NCI-H748 treated with DMSO at 0.1 percent for 48 hours (cell line): ENCODE measurements at places on chromosomes 12 and 14.

DNA sequence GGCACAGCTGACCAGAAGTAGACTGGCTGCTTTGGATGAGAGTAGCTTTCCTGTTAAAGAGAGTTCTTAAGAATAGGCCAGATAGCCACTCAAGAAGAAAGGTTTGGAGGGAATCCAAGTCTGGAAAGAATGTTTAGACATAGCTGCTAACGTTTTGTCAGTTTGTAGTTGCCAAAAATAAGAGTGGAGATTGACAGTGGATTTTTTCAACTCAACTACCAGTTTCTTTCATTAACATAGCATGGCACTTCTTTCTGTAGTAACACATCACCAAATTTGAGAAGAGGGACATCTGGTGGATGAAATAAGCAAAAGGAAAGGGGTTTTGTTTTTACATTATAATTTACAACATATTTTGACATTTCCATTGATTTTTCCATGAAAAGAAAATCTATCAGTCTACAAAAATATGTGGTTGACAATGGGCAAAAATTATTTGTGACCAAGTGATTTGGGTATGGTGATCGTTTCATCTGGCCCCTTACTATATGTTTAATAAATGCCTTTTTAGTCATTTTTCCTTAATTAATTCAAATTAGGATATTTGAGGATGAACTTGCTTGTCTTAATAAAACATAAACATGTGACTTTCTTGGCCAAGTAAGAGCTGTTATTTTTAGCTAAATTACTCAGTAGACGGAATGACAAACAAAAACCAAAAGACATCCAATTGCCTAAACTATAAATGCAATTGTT, 71.1 kb downstream of the PTPRR start:
- DNase-seq, result no peak

GRCh38 chr12:53097564-53098353, at the start of gene IGFBP6:
TSS of gene IGFBP6 (plus strand) at chr12:53097667. CDS start at chr12:53097718, 51 bp downstream.
- peak; percentile 8 for DNase-seq

DNA sequence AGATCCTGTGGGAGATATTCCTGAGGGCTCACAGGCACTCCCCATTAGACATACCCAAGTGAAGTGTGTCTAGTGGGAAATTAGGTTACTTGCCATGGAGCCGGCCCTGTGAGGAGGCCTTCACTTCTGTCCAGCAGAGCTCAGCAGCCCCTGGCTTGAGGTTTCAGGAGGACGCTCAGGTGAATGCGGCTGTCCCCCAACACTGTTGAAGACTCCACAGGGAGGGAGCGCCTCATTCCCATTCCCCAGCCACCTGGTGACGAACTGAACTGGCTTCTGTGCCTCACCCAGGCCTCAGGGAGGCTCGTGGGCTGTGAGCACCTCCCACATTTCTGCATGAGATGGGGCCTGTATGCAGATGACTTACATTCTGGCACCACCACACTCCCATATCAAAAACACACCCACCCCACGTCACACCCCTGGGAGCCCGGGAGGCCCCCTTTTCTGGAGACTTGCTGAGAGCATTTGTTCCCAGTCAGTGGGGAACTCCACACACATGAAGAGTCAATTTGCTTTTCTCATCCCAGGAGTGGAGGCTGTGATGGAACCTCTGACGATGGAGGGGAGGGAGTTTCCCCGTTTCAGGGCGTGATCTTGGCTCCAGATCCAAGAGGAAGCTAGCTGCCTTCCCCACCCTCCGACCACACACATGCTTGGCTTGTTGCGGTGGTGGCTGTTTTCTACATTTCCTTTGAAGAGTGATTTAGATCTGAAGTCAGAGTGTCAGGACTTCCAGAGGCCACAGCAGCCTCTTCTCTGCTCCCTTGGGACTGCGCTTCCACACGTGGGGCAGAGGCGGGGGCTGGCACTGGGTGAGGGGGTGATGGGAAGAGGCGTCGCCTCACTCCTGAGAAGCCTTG, 120.7 kb downstream of the ADGRD1 start:
- DNase-seq, result no peak

GRCh38 chr12:20451761-20452160, 83.4 kb downstream of the PDE3A start:
- no peak for DNase-seq

DNA sequence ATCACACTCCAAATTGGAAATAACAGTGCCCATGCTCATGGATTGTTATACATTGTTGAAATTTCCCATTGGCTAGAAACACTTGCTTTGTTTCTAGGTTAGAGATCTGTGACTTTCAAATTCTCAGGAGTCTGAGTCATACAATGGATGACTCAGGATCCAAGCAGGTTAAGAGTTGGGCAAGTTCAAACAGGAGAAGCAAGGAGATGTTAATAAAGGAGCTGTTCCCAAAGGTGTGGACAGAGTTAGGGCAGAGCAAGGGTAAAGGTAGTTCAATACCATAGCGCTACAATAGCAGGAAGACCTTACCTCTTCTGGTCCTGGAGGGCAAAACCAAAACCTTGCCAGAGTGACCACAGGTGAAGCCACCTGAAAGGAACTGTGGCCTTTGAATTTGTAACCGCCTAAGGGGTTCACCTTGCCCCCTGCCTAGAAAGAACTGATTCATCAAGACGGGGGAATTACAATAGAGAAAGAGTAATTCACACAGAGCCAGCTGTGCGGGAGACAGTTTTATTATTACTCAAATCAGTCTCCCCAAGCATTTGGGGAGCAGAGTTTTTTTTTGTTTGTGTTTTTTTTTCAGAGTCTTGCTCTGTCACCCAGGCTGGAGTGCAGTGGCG, 4.2 kb upstream of the AMN1 start:
- no peak for DNase-seq

DNA sequence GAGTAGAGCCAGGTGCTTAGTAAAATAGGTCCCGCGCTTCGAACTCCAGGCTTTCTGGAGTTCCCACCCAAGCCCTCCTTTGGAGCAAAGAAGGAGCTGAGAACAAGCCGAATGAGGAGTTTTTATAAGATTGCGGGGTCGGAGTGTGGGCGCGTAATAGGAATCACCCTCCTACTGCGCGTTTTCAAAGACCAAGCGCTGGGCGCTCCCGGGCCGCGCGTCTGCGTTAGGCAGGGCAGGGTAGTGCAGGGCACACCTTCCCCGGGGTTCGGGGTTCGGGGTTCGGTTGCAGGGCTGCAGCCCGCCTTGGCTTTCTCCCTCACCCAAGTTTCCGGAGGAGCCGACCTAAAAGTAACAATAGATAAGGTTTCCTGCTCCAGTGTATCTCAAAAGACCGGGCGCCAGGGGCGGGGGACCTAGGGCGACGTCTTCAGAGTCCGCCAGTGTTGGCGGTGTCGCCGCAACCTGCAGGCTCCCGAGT, 3.6 kb downstream of the SSTR1 start:
- no peak for DNase-seq

GRCh38 chr12:54082397-54082892, 28.8 kb downstream of the HOXC4 start:
- DNase-seq, result no peak

GRCh38 chr12:106010741-106011140, 128.0 kb downstream of the NUAK1 start:
- DNase-seq, result no peak

GRCh38 chr14:33906968-33907367, 43.9 kb downstream of the EGLN3 start:
- DNase-seq, result no peak

- no peak for DNase-seq
These were observed 56.8 kb downstream of the CDK17 start for GRCh38 chr12:96343347-96343954.

GRCh38 chr14:68680541-68681051, 112.3 kb downstream of the ZFP36L1 start:
- DNase-seq, result no peak

GRCh38 chr12:62273724-62274380, 13.6 kb downstream of the USP15 start:
- no peak for DNase-seq

DNA sequence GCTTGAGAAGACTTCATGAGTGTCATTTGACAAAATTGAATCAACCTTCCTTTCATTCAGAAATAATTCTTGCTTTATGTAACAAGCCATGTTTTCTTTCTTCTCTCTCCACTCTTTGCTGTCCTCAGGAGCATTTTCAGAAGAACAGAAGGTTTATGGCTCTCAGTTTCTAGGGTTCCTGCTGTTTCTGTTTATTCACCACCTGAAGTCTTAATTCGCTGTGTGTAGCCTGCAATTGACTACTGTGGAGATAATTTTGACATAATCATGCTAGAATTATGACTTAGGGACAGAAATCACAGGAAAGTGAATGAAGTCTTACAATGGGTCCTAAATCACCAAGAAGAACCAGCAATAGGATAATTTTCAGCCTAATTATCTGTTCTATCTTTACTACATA, 7.2 kb upstream of the PLEKHG7 start:
- peak; percentile 91 for DNase-seq

GRCh38 chr14:62667421-62667914, 377.8 kb downstream of the KCNH5 start:
- no peak for DNase-seq

DNA sequence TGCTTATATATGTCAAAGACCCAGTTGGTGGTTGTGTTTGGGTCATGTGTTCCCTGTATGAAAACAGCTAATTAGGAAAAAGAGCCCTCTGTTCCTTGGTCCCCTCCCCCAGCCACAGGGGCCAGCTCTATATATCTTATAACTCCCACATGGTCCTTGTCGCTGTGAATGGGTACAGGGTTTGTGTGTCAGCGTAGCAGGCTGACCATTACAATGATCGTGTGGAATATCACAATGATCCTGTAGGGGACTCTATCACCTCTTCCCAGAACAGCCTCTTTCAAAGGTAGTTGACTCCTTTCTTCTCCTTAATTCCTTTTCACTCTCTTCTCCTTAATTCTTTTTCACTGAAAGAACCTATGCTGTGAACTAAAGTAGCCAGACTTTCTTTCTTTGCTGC, 51.6 kb upstream of the RIC8B start:
- no peak for DNase-seq
